ENCODE measurements at places on chromosomes 5 and 9. TPM values are rescaled to one million over a fixed set of nuclear protein-coding genes. Genes with fewer than 3 reads are reported as not detected.

DNA sequence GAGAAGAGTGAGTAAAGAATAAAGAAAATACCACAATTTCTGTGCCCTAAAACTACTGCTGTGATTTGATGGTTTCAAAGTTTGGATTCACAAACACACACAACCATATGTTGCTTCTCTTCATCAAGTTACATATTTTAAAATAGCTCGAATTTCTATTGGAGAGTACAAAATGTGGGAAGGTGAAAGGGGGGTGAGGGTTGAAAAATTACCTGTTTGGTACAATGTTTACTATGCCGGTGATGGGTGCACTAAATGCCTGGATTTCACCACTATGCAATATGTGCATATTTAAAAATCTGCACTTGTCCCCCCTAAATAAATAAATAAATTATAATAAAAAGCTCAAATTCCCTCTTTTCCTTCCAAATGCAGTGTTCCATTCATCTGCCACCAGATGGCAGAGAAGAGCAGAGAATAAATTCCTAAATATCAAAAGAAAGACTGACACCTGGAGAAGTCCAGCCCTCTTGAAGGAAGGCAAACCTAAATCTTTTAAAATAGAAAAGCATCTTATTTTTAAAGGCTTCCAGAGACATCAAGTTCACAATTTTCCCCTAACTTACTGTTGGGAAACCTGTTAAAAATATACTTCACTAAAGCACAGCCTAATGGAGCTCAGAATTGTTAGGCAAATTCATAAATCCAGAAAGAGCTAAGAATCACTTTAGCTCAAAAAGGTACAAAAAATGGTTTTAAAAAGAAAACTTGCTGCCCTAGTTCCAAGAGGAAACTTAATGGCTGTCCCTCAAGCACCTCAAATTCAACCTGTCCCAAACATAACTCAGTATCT lies 24.8 kb upstream of the HNRNPA0 start:
- no peaks in the 10 kb centered on the region for H3K4me1 ChIP-seq
- H3K27ac ChIP-seq: no peak overlapping the region
- H3K27me3 ChIP-seq: peaks cover 9% of the 10 kb centered on the region
- no peak overlapping the region for H3K4me3 ChIP-seq

DNA sequence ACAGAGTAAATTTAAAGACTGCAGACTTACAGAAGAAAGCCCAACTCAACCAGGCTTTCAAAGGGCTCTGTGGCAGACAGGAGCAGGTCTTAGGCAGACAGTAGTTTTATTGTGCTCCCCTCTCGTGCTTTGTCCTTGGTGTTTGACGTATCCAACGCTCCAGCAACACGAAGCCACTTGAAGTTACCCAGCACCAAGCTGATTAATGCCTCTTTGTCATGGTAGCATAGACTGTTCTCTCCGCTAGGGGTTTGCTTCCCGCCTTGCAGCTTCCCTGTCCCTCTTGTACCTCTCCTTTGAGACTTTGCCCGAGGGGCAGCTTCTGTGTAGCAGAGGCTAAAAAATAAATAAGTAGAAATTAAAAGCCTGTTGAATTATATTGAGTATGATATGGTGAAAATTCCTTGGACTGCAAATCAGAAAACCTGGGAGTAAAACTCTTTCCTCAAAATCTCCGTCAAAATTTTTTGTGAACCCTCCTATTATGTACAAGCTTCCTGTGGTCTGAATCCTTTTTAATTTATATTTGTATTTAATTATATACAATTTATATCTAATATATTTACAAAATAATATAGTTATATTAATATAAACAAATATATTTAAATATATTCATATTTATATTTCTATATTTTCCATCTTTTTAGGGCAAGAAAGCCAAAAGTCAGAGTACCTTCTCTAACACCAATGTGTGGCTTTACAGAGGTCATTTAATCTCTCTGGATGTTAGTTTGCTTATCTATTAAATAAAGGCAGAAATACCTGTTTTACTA lies 405.4 kb downstream of the DMAC1 start:
- no peaks in the 10 kb centered on the region for H3K36me3 ChIP-seq
- H3K27ac ChIP-seq: no peak overlapping the region
- H3K27me3 ChIP-seq: no peaks in the 10 kb centered on the region
- H3K4me3 ChIP-seq: no peak overlapping the region
- H3K4me1 ChIP-seq: no peaks in the 10 kb centered on the region

- no peak overlapping the region for H3K27ac ChIP-seq
- no peak for DNase-seq
- H3K36me3 ChIP-seq: no peaks in the 10 kb centered on the region
These were observed 143.4 kb downstream of the FGF18 start for GRCh38 chr5:171562822-171563221.

- peaks cover 6% of the 10 kb centered on the region for H3K4me1 ChIP-seq
- H3K27ac ChIP-seq: no peak overlapping the region
- peaks cover 1% of the 10 kb centered on the region for H3K36me3 ChIP-seq
- no peak overlapping the region for H3K4me3 ChIP-seq
- DNase-seq: no peak
These were observed 323.7 kb downstream of the ADAMTS6 start for GRCh38 chr5:65157906-65158603.

CHMP5 gene
- total RNA-seq: 97.1 TPM

DNA sequence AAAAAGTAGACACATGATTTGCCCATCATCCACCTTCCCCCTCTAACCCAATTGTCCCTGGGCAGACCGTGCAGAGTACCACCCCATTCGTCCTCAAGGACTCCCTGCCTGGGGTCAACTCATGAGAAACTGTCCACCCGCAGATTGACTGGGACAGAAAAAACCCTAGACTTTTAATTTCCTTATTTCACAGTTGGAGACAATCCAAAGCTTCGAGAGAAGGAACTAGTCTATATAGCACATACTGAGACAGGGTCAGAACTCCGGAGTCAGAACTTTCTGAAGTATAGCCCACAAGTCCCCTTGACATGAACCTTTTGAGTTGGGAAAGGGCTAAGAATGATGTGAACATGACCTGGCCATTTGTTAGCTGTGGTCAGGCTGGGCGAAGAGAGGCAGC lies 7.5 kb upstream of the GPX3 start:
- H3K4me1 ChIP-seq: no peaks in the 10 kb centered on the region
- H3K4me3 ChIP-seq: no peak overlapping the region
- H3K27me3 ChIP-seq: peaks cover 4% of the 10 kb centered on the region
- no peak overlapping the region for H3K27ac ChIP-seq
- DNase-seq: no peak

DNA sequence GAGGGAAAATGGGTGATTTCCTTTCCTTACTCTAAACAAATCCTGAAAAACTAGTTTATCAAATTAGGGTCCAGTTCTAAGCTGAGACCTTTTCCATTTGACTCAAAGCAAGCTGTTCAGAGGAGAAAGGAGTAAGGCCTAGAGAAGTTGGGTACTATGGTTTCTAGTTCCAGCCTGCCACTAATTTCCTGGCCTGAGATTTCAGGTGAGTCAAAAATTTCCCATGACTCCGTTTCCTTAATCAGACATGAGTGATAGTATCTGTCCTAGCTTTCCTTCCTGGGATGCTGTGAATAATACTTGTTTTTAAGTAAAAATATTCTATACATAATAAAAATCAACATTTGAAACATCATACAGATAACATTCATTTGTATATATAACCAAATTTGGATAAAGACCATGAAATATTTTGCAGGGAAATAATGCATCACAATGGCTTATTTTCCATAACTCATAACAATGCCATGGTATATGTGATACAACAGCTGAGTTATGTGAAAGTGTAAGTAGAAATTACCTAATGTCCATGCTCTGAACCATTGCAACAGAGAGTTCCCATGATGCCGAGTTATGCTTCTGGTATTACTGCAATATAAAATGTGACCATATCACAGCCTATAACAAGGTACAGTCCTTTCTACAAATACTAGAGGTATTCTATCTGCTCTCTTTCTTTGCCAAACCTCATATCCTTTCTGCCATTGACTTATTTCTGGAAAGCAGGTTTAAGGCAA lies 142.7 kb downstream of the MLLT3 start:
- H3K27ac ChIP-seq: no peak overlapping the region
- H3K27me3 ChIP-seq: no peaks in the 10 kb centered on the region
- no peak overlapping the region for H3K4me3 ChIP-seq
- peaks cover 28% of the 10 kb centered on the region for H3K36me3 ChIP-seq
- peaks cover 35% of the 10 kb centered on the region for H3K4me1 ChIP-seq

DNA sequence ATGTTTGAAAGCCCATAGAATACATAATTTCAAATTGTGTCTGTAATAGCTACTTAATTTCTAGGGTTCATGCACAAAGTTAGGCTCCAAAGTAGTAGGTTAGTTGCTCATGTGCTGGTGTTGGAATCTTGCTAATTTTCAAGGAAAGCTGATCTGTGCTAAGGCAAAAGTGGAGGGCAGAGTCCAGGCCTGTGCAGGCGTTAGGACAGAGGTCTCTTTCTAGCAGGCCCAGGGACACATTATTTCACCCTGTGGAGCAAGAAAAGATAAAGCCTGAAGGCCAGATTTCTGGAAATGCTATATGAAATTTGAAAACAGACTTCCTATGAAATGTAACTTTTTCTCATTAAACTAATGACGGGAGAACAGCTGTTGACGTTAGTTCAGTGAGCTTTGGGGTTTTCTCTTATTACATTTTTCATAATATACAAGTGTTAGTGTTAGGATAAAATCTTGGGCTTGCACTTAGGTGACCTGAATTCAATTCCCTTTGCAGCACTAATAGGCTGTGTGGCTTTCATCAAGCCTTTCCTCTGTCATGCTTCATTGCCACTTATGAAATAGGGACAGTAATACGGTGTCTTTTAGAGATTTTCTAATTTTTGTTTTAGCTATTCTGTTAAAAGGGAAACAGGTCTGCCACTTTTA lies 196.7 kb upstream of the HAPLN1 start:
- DNase-seq: no peak
- H3K4me1 ChIP-seq: no peaks in the 10 kb centered on the region
- H3K4me3 ChIP-seq: no peak overlapping the region
- H3K27me3 ChIP-seq: no peaks in the 10 kb centered on the region
- H3K36me3 ChIP-seq: no peaks in the 10 kb centered on the region

RNF183 gene
- total RNA-seq: 0.37 TPM

- no peak overlapping the region for H3K4me3 ChIP-seq
- no peak overlapping the region for H3K27ac ChIP-seq
- H3K27me3 ChIP-seq: peaks cover 12% of the 10 kb centered on the region
- no peaks in the 10 kb centered on the region for H3K4me1 ChIP-seq
- no peak for DNase-seq
These were observed 18.3 kb upstream of the ARL14EPL start for GRCh38 chr5:116013936-116014335.

GRCh38 chr5:79005151-79005550 lies 20.0 kb upstream of the ARSB start:
- H3K4me3 ChIP-seq: no peak overlapping the region
- H3K36me3 ChIP-seq: no peaks in the 10 kb centered on the region
- H3K27me3 ChIP-seq: peaks cover 34% of the 10 kb centered on the region
- H3K27ac ChIP-seq: no peak overlapping the region

Data from activated naive CD8-positive, alpha-beta T cell treated with anti-CD3 and anti-CD28 coated beads, Interleukin-2, amount 10 ng/mL, durations not matched to agents 7 days and 5 days (primary cell).